ENCODE measurements at places on chromosomes 2 and 18.

- no peak for DNase-seq
These were observed 290.1 kb upstream of the SIX2 start for GRCh38 chr2:45299361-45299760.

DNA sequence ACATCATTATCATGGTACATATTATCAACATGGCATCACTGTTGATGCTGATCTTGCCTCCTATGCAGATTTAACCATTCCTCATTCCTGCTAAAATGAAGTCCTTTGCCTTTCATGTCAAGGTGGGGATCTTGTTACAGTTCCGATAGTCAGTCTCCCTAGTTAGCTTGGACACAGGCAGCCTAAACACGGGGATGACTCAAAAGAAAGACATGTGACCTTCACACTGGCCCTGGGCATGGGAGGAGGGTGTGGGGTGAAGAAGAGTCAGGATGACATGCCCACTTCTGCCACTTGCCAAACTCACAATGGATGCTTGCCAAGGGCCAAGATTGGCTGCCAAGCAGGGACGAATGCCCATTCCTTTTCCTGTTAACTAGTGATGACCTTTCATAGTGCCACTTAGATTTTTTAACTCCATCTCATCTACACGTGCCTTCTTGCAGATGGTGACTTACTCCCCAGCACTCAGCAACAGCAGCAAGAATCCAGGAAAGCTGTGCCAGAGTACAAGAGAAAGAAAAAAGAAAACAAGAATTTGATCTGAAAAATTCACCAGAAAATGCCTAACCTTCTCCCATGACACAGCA lies 13.9 kb upstream of the SLC1A4 start:
- DNase-seq, result peak; percentile 10

- DNase-seq, result peak; percentile 89
These were observed 1.8 kb upstream of the SATB2 start for GRCh38 chr2:199459286-199460100.

- DNase-seq, result peak; percentile 34
These were observed 612.1 kb downstream of the KCNJ3 start for GRCh38 chr2:155310589-155310988.

DNA sequence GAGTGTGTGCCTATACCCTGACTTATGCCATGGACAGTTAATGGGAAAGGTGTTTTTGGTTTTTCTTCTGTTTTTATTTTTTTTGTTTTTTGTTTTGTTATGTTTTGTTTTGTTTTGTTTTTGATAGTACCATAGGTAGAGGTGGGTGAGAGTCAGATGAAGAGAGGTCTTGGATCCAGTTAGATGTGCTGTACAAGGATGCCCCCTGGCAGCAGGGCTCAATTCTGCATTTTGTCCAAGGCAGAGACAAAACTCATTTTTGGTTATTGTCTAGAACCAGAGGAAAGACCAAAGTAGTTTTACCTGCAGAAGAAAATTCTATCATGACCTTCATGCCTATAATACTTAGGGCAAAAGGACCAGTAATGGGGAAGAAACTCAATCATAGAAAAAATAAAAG lies 48.5 kb downstream of the SLC5A7 start:
- DNase-seq, result no peak

DNA sequence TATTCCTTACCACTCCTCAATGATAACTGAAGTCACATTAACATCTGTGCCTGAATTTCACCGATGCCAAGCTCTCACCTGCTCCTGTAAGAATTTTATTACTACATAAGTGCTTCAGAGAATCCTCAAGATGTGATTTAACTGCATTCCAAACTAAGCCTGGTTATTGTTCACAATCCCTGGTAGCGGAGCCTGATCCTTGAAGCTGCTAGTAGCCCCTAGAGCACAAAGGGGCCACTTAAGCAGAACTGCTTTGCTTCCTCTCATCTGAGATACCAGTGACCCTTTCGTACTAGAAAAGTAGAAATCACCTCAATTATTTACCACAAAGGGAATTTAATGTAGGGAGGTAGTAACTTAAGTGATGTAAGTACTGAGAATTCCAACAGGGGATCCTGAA lies 529.6 kb downstream of the CPS1 start:
- no peak for DNase-seq

DNA sequence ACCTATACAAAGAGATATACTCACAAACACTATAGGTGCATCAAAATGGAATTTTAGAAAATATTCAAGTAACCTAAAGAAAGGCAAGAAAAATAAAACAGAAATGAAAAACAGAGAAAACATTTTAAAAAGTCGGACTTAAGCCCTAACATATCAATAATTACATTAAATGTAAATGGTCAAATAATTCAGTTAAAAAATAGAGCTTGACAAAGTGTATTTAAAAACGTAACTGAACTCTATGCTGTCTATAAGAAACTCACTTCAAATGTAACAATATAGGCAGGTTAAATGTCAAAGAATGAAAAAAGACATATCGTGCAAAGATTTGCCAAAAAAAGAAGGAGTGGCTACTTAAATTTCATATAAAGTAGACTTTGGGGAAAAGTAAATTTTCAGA lies 163.9 kb downstream of the ACOXL start:
- no peak for DNase-seq

GRCh38 chr2:166942377-166942776 lies 54.1 kb downstream of the XIRP2 start:
- DNase-seq, result no peak

DNA sequence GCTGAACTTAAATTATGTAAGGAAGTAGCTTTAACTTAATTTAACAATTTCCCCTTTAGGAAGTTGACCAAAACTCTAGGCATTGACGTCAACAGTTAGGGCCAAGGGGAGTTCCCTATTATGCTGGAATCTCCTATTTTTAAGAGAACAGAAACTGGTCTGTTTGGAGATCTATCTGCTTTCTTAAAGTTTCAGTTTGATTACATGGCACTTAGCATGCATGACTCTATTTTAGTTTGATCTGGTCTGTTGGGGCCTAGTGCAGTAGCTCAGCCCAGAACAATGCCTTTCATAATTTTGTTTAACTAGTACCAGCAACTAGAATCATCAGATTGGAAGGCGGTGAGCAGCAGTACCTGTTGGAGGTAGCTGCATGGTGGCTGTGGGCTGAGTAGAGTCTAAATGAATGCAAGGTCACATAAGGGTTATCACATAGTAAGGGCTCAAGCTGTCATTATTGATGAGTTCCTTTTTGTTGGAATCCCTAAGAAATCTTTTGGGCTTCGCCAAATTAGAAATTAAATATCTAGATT lies 60.5 kb upstream of the ZNG1B start:
- DNase-seq, result peak; percentile 84

DNA sequence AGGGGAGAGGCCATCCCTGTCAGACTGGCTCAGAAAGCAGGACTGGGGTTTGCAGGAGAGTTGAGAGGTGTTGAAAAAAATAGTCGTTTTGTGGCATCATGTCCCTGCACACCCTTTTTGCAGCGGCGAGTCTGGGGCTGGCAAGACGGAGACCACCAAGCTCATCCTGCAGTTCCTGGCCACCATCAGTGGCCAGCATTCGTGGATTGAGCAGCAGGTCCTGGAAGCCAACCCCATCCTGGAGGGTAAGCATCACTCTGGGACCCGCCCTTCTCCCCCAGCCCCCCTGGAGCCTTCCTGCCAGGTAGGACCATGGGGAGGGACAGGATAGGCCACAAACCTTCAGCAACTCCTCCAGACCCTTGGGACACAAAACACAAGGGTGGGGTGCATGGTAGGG lies 34.2 kb downstream of the MYO7B start:
- no peak for DNase-seq

GRCh38 chr2:179604598-179604997 lies 256.8 kb downstream of the ZNF385B start:
- no peak for DNase-seq

DNA sequence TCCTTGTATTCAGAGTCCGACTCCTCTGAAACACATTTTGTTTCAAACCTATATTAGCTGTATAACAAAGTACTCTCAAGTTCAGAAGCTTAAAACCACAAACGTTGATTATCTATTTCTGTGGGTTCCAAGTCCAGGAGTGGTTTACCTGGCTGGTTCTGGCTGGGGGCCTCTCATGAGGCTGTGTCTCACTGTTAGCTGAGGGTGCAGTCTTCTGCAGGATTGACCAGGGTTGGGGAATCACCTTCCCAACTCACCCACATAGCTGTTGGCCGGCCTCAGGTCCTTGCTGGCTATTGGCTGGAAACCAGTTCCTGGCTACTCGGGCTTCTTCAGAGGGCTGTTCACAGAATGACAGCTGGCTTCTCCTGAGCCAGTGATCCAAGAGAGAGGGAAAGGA lies 18.0 kb upstream of the ATIC start:
- no peak for DNase-seq

- DNase-seq, result no peak
These were observed 56.8 kb downstream of the SOX11 start for GRCh38 chr2:5748946-5749345.

- no peak for DNase-seq
These were observed 241.6 kb upstream of the NT5C1B start for GRCh38 chr2:18830962-18831361.

DNA sequence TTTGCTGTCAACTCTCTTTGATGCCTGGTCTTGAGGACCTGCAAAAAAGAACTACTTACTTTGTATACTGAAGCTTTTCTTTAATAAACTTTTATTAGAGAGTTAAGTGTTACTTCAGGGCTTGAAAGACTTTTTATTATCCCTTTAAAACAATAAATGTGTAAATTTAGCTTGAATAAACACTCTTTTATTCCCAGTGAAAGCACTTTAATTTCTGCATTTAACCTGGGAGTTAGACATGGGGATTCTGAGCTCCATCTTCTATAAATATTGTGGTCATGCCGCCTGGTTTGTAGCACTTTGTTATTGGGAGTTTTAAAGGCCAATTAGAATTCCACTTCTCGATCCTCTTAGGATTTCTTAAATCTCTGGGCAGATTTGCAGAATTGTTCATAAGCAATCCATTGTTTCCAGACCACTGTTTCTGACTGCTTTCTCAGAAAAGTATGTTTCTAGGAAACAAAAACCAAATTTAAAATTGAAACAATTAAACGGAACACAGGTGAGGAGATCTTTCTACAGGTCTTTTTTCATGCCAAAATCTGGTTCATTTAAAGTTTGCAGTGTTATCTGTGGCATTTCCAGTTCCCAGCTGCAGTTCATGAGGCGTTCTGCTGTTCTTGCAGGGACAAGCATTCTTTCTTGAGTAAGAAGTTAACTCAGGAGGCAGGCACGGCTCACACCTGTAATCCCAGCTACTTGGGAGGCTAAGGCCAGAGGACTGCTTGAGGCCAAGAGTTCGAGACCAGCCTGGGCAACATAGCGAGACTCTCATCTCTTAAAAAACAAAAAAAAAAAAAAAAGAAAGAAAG lies 18.1 kb upstream of the E2F6 start:
- DNase-seq, result no peak

GRCh38 chr2:36381993-36382392 lies 26.4 kb downstream of the CRIM1 start:
- DNase-seq, result peak; percentile 7

DNA sequence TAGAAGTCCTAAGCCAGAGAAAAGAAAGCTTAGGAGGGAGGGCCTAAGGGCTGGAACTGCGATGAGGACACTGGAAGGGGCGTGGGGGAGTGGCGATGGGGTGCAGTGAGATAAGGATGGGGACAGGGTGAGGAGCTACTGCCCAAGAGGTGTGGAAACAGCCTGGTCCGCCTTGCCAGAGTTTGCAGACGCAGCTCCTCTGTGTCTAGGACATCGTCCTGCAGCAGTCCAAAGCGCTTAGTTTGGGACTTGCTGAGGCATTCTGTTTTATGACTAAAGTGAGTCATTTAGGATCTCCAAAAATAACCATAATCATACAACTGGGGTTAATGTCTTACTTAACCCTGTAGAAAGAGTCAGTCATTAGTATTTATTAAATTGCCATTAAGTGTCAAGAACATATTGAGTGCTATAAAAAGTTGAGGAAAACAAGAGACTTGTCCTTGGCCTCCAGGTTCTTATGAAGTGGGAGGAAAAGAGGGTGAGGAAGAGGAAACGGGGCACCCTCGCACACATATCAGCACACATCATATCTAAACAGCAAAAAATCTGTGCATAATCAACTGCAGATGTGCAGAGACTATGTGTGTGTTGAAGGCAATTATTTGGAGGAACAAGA lies 74.8 kb downstream of the CDK15 start:
- DNase-seq, result no peak

DNA sequence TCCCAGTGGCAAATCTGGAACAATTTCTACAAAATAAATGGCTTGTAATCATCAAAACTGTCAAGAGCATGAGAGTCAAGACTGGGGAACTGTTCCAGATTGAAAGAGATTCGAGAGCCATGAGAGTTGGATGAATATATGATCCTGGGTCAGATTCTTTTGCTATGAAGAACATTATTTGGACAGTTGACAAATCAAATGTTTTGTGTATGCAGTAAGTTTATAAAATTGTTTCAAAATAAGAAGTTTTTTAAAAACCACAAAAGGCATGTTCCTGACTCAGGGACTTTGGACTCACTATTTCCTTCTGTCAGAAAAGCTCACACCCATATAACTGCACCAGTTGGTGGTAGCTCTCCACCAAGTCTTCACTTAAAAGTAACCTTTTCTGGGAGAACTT lies 38.5 kb downstream of the ROCK2 start:
- DNase-seq, result no peak

GRCh38 chr2:35099342-35099741 lies 1256.2 kb upstream of the CRIM1 start:
- DNase-seq, result no peak

DNA sequence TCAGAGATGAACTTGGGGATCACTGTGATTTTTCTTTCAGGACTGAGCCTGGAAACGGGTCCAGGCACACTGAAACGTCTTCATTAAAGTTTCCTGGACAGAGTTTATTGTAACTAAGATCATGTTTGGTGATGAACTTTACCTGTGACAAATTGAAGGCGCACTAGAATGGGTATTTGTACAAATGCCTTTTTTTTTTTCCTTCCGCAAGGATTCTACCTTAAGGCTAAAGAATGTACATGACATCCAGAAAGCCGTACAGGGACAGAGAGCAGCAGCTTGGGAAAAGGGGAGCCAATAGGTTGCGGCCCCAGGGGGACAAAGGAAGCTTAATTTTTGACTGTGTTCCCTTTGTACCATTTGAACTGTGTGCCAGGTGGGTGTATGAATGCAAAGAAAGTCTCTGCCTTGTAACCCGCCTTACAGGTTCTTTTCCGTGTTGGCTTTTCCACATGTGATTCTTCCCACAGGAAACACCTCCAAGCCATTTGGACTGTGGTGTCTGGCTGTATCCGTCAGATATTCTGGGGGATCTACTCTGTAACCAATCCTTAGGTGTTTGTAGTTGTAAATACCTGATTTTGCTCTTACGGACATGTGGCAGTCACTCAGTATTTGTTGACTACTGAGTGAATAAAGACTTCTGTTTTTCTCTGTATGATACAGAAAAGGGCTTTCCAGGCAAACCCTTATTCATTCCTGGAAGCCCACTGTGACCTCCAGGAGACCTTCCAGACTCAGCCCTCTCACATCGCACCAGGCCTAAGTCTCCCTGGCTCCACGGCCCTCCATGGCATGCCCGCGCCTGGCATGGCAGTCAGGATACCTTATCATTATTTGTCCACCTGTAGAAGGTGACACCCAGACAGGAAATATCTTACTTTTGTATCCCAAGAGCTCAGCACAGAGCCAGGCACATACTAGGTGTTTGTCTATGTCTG lies 1.1 kb downstream of the LRRFIP1 start:
- no peak for DNase-seq

- DNase-seq, result no peak
These were observed 104.9 kb downstream of the NCK2 start for GRCh38 chr2:105849431-105850179.
